ENCODE measurements at places on chromosomes 7 and 10.

DNA sequence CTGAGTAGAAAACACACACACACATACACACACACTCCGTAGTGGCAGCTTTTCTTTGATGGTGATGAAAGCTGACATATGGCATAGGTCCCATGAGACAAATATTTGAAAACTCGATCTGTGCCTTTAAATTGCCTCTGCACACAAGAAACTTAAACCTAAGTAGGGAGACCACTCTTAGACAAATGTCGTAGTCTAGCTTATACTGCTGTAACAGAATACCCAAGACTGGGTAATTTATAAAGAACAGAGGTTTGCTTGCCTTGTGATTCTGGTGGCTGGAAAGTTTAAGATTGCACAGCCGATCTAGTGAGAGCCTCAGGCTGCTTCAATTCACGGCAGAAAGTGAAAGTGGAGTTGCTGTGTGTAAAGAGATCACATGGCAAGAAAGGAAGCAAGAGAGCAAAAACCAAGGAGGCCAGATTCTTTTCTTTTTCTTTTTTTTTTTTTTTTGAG lies 489.4 kb upstream of the SORCS1 start:
- DNase-seq = peak; percentile 1

DNA sequence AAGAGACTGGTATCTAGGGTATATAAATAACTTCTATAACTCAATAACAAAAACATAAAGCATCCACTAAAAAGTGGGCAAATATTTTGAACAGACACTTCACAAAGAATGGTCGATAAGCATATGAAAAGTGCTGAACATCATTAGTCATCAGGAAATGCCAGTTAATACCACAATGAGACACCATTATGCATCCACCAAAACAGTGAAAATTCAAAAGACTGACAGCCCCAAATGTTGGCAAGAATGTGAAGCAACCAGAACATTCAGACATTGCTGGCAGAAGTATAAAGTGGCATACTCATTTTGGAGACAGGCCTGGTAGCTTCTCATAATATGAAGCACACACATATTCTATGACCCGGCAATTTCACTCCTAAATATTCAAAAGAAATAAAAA lies 26.5 kb upstream of the GSAP start:
- DNase-seq = peak; percentile 40

- DNase-seq = peak; percentile 19
These were observed 220.2 kb downstream of the DGKI start for GRCh38 chr7:137626469-137627067.

- no peak for DNase-seq
These were observed 1.5 kb upstream of the OAT start for GRCh38 chr10:124420254-124420653.

DNA sequence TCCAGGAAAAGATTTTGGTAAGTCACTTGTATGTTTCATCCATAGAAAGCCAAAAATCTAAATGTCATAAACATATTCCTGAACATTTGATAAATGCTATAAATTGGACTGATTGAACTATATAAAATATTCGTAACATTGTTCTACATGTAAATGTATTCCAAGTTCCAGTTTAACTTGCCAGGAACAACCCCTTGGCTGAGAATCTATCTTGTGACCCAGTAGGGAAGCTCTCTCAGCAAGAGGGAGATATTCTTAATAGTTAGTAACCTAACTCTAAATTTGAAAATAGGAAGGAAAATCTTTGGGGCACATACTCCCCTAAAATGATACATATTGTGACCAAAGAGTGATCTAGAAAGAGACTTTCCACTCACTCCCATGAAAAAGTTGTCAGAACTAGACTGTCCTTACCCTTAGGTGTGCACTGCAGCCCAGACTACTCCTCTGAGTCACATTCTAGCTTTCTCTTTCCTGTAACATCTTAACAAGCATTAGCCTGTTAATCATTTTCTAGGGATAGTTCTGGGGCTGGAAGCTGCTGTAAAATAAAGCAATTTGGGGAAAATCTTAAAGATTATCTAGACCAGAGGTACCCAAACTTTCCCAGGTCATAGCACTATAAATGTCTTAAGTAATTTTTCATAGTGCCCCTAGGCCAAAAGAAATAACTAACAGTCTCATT lies 73.7 kb upstream of the SKAP2 start:
- peak; percentile 18 for DNase-seq

DNA sequence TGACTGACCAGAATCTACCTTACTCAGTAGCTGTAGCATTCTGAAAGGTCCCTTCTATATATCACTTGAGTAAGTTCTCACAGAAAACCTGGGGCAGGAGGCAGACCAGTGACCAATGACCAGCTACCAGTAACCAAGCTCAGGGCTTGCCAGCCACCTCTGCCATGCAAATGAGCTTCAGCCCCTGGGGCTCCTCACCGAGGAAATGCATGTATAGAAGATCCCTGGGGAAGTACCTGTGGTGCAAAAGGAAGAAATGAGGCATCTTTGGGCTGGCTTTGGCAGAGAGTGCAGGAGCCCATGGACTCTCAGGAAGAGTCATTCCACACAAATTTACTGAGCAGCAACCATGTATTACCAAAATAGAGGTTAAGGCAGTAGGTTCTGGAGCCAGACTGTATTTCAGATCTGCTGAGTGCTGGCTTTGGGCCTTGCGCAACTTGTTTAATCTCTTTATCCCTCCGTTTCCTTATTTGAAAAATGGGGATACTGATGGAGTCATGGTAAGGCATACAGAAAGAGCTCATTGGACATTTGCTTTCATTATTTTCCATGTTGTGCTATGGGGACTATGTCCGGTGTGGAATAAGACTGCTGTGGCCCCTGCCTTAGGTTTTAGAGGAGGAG lies 41.1 kb upstream of the FAM204A start:
- DNase-seq = no peak

Data from SW480 (cell line).